Stimulated activated CD4-positive, alpha-beta T cell treated with anti-CD3 and anti-CD28 coated beads, Interleukin-1b, Interleukin-23, amount 100 ng/mL, for 1 hour (primary cell): ENCODE measurements at places on chromosomes 2 and 18.

- no peak for DNase-seq
These were observed 390.4 kb upstream of the CELF4 start for GRCh38 chr18:37956020-37956419.

GRCh38 chr18:7576685-7577084, 9.6 kb downstream of the PTPRM start:
- DNase-seq = no peak

DNA sequence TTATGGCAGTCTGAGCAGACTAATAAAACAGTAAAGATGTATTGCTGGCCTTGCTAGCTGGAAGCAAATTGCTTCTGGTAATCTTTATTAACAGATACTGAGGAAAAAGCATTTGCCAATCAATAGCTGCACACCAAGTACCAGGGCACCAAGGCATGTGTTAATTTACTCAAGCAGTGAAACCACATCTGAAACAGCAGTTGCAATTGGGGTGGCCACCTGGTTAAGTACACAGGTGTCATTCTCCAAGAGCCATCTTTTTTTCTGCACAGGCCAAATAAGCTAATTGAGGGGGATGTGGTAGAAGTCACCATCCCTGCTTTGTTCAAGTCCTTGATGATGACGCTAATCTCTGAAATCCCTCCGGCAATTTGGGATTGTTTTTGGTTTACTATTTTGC, 8.6 kb upstream of the SEH1L start:
- DNase-seq = no peak

- DNase-seq = no peak
These were observed 53.1 kb downstream of the PMS1 start for GRCh38 chr2:189837326-189837725.

DNA sequence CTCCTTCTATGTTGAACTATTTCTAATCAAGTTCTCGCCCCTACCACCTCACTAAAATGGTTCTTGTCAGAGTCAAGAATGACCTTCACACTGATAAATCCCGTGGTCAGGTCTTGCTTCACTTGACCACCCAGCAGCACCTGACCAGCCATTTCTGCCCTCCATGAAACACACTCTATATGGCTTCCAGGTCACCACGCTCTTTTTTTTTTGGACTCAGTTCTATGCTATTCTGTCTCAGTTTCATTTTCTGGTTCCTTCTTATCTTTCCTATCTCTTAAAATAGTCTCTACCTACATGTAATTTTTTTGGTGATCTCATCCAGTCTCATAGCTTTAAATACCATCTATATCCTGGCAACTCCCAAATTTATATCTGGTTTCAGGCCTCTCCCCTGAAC, 11.4 kb downstream of the EIF2AK3 start:
- no peak for DNase-seq

GRCh38 chr2:36461039-36461681, 105.6 kb downstream of the CRIM1 start:
- no peak for DNase-seq

GRCh38 chr18:48575301-48575657, 36.4 kb downstream of the CTIF start:
- DNase-seq = no peak
